ENCODE measurements at places on chromosomes 3 and 15.

GRCh38 chr3:50264964-50265485, 3.9 kb upstream of the SEMA3B start:
- peak overlapping the region; percentile 48 for H3K27ac ChIP-seq
- no peak overlapping the region for H3K4me3 ChIP-seq
- no peaks in the 10 kb centered on the region for H3K36me3 ChIP-seq
- H3K4me1 ChIP-seq: peaks cover 37% of the 10 kb centered on the region
- H3K27me3 ChIP-seq: no peaks in the 10 kb centered on the region

DNA sequence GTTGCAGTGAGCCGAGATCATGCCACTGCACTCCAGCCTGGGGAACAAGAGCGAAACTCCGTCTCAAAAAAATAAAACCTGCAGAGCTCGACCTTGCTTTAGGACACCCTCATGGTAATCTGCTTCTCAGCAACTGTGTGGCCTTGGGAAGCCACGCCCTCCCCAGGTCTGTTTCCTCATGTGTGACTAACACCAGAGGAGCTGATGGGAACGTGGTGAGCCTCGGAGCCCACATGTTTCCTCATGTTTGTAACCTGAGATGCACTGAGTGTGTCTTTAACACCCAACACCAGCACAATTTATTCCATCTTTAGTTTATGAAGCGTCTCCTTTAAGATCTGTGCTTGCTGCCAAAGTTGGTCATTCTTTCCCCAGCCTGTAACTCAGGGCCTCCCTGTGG, 142.8 kb downstream of the OCA2 start:
- H3K27ac ChIP-seq: no peak overlapping the region
- no peak overlapping the region for H3K4me3 ChIP-seq
- no peaks in the 10 kb centered on the region for H3K27me3 ChIP-seq
- DNase-seq: no peak

- H3K27me3 ChIP-seq: no peaks in the 10 kb centered on the region
- peaks cover 18% of the 10 kb centered on the region for H3K4me1 ChIP-seq
- no peak for DNase-seq
- no peaks in the 10 kb centered on the region for H3K36me3 ChIP-seq
- H3K27ac ChIP-seq: no peak overlapping the region
Observed at GRCh38 chr3:106458952-106459351, 590.1 kb upstream of the CBLB start.

- H3K27ac ChIP-seq: no peak overlapping the region
- peaks cover 14% of the 10 kb centered on the region for H3K4me1 ChIP-seq
- H3K4me3 ChIP-seq: no peak overlapping the region
Observed at GRCh38 chr3:143139762-143140161, 20.2 kb downstream of the CHST2 start.

- H3K27ac ChIP-seq: no peak overlapping the region
- peaks cover 18% of the 10 kb centered on the region for H3K4me1 ChIP-seq
- no peaks in the 10 kb centered on the region for H3K36me3 ChIP-seq
- no peak overlapping the region for H3K4me3 ChIP-seq
- peak; percentile 69 for DNase-seq
Observed at GRCh38 chr3:117553461-117553860, 843.9 kb downstream of the TUSC7 start.

GRCh38 chr3:156311930-156312329, 191.6 kb downstream of the KCNAB1 start:
- DNase-seq: no peak
- H3K27ac ChIP-seq: no peak overlapping the region
- H3K36me3 ChIP-seq: no peaks in the 10 kb centered on the region
- H3K4me3 ChIP-seq: no peak overlapping the region
- H3K4me1 ChIP-seq: peaks cover 11% of the 10 kb centered on the region
- no peaks in the 10 kb centered on the region for H3K27me3 ChIP-seq

DNA sequence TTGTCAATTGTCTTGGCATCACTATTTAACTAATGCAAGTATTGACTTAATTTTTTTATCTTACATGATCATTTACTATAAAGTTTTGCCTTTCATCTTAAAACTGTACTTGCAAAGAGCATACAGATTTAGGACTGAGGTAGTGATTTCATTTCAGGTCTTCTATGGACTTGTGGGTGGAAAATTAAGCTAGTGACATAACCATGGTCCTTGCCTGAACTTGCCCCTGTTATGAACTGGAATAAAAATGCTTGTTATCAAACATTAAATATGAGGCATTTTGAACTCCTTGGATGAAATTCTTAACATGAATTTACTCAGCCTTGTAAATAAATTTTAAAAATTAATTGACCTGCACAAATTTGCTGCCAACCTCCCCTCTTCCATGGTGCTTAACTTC, 712.0 kb downstream of the NAALADL2 start:
- no peak for DNase-seq
- no peak overlapping the region for H3K27ac ChIP-seq
- no peaks in the 10 kb centered on the region for H3K27me3 ChIP-seq
- no peaks in the 10 kb centered on the region for H3K36me3 ChIP-seq

DNA sequence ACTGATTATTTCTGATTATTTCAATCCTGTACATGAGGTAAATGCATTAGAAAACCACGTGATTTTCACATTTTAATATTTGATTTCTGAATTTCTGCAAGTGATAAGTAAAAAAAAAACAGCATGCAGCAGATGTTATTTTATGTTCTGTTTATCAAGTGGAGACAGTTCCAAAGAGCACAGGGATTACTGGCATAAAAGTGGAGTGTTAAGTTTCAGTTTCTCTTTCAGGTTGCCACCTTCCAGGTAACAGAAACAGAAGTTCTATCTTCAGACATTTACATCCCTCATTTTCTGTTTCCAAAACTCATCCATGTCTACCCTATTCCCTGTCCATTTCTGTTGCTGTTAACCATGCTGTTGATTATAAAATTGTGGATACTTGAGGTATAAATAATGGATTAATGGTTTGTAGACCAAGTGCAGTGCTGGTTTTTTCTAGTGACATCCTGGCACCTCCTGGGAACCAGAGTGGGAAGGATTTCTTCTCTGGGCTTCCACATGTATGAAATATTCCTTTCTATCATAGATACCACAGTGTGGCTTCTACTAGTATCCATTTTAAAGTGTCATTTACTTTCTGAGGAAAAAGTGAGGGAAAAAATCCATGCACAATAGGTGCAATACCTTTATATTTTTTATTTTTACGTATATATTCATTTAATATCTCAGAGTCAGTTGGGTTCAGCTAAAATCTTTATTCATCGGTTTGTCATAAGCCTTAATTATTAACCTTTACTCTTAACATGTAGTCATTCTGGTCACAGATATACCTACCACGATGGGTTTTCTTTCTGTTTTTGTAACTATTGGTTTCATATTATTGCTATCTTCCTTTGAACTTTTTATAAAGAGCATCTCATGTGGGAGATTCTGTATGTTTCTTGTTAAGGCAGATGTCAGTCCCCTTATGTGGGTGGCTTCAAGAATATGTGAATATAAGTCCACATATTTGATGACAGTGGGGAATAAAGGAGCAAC, 1010.0 kb downstream of the SQOR start:
- DNase-seq: no peak
- no peaks in the 10 kb centered on the region for H3K4me1 ChIP-seq
- H3K27ac ChIP-seq: no peak overlapping the region
- H3K4me3 ChIP-seq: no peak overlapping the region
- no peaks in the 10 kb centered on the region for H3K36me3 ChIP-seq
- H3K27me3 ChIP-seq: no peaks in the 10 kb centered on the region

DNA sequence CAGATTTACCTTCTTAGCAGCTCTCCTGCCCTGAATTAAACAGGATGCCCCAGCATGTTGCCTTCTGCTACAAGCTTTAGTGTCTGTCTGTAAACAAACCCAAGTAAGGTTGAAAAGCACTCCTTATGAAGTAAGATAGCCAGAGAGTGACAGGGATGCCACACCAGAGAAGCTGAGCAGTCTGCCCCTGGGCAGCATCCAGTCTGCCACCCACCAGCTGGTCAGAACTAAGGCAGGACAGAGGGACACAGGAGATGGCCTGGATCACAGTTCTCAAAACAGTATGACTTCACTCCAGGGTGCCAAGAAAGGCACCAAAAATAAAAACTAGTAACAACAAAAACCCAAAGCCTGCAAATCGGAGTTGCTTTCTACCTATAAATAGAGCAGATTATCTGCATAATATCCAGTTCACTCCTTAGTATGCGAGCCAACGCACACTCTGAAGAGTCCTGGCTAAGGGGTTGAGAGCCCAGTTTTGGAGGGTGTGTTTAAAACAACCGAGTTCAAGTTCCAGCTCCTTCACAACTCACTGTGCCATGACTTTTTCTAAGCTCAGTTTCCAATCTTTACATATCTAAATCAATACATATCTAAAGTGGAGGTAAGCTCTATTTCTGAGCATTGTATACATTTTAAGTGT, 198.9 kb downstream of the KCNMB2 start:
- no peak overlapping the region for H3K27ac ChIP-seq
- no peak overlapping the region for H3K4me3 ChIP-seq
- H3K27me3 ChIP-seq: no peaks in the 10 kb centered on the region
- H3K4me1 ChIP-seq: no peaks in the 10 kb centered on the region
- no peak for DNase-seq

GRCh38 chr3:45817831-45818522, 21.6 kb upstream of the SLC6A20 start:
- peak; percentile 94 for DNase-seq
- H3K4me1 ChIP-seq: peaks cover 20% of the 10 kb centered on the region
- H3K4me3 ChIP-seq: no peak overlapping the region
- peak overlapping the region; percentile 9 for H3K27ac ChIP-seq
- H3K27me3 ChIP-seq: 0 out of 2 replicates have a peak, but pooled peaks cover 17% of the 10 kb centered on the region

DNA sequence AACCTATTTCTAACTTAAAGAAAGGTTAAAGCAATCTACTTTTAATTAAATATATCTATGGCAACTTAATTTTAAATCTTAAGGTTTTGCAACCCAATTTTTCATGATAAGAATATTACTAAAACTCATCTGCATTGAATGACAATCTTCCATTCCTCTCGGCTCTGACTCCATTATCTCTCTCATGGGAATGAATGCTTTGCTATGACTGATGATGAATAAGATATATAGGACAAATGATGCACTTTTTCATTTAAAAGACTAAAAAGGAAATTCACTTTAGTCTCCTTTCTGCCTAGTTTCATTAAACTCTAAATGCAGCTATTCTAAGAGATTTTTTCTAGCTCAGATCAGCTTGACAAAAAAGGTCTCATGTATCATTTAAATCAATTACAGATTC, 68.7 kb downstream of the GBE1 start:
- peaks cover 21% of the 10 kb centered on the region for H3K4me1 ChIP-seq
- H3K36me3 ChIP-seq: peaks cover 20% of the 10 kb centered on the region
- peak overlapping the region; percentile 26 for H3K27ac ChIP-seq
- no peak overlapping the region for H3K4me3 ChIP-seq
- no peaks in the 10 kb centered on the region for H3K27me3 ChIP-seq
- DNase-seq: peak; percentile 60

DNA sequence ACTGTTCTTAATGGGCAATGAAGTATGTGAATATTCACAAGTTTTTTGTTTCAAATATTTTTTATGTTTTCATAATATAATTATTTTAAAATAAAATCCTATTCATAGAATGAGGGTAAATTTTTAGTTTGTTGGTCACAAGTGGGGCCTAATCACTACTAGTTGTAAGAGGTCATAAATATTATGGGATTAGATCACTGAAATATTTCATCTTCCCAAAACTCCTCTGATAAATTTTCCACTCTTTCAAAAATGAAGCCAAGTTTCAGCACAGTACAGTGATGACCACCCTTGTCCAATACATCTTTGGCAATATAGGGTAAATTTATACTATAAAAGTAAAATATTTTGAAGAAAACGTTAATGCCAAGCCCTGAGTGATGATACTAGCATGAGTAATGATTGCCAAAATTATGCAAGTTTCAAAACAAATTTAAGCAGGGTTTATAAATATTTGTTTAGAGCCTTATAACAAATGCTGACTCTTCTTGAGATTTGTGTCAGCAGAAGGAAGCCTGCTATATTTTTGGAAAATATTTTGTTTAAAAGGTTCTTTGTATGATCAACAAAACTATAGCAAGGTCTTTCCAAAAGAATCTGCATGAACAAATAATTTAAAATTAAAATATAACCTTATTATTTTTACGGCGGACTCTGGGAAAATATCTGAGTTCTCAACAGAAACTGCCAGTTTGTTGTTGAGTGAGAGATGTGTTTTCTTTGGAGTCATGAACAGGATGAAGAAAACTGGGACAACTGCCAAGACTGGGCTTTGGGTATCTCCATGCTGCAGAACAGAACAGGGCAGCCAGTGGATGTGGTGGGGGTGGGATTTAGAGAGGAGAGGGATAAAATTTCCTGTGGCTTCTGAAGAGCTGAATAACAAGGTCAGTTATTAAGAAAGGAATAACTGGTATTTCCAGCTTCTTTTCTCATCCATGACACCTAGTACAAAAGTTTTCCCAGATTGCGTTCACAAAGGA, 17.9 kb upstream of the TM4SF1 start:
- H3K27ac ChIP-seq: no peak overlapping the region
- no peaks in the 10 kb centered on the region for H3K27me3 ChIP-seq
- no peaks in the 10 kb centered on the region for H3K36me3 ChIP-seq
- DNase-seq: peak; percentile 49

DNA sequence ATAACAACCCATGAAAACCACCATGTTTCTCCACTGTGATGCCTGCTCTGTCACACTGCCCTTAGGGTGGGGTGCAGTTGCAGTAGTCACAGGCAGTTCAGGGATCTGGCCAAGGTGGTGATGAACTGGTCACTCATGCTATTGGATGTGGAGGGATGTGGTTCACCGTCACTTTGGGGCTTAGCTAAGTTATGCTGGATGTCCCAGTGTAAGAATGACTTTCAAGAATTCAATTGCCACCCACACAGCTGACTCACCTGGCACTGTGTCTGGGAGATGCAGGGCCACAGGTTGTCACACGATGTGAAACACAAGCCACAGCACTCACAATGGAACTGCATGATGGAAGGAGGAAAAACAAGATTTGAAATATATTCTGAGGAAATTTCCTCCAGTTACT, 146.1 kb upstream of the CTNNB1 start:
- H3K36me3 ChIP-seq: no peaks in the 10 kb centered on the region
- no peaks in the 10 kb centered on the region for H3K27me3 ChIP-seq

Measured in GM23248 (cell line).